ENCODE measurements at places on chromosomes 7 and 10. TPM values are rescaled to one million over a fixed set of nuclear protein-coding genes. Genes with fewer than 3 reads are reported as not detected.
A peak's percentile ranks its signal among the peaks of the same experiment; 100 is the strongest.

GRCh38 chr10:31460242-31460641, 141.2 kb downstream of the ZEB1 start:
- no peak overlapping the region for H3K4me3 ChIP-seq
- no peak overlapping the region for H3K27ac ChIP-seq

- H3K4me1 ChIP-seq: no peaks in the 10 kb centered on the region
- no peak overlapping the region for H3K4me3 ChIP-seq
- no peak for DNase-seq
- H3K27me3 ChIP-seq: no peaks in the 10 kb centered on the region
- no peak overlapping the region for H3K27ac ChIP-seq
Observed at GRCh38 chr7:67518580-67518979, 521.9 kb downstream of the TYW1 start.

- H3K27me3 ChIP-seq: no peaks in the 10 kb centered on the region
- no peak for DNase-seq
- no peak overlapping the region for H3K27ac ChIP-seq
- H3K36me3 ChIP-seq: no peaks in the 10 kb centered on the region
Observed at GRCh38 chr7:113267271-113267670, 148.9 kb upstream of the SMIM30 start.

- no peaks in the 10 kb centered on the region for H3K4me1 ChIP-seq
- peaks cover 46% of the 10 kb centered on the region for H3K27me3 ChIP-seq
- H3K4me3 ChIP-seq: peak overlapping the region; percentile 81
- H3K36me3 ChIP-seq: no peaks in the 10 kb centered on the region
- peak; percentile 66 for DNase-seq
- peak overlapping the region; percentile 82 for H3K27ac ChIP-seq
Observed at GRCh38 chr10:134247-135131, 766 bp upstream of the ZMYND11 start.

DNA sequence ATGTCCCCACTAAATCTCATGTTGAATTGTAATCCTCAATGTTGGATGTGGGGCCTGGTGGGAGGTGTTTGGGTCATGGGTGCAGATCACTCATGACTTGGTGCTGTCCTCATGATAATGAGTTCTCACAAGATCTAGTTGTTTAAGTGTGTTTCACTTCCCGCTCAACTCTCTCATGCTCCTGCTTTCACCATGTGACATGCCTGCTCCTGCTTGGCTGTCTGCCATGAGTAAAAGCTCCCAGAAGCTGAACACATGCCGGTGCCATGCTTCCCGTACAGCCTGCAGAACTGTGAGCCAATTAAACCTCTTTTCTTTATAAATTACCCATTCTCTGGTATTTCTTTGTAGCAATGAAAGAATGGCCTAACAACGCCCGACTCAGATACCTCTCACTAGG, 6.2 kb upstream of the PSTK start:
- H3K27me3 ChIP-seq: no peaks in the 10 kb centered on the region
- H3K4me3 ChIP-seq: no peak overlapping the region
- no peak overlapping the region for H3K27ac ChIP-seq

GRCh38 chr7:74083928-74084721, 521 bp downstream of the LIMK1 start:
- H3K4me1 ChIP-seq: peaks cover 10% of the 10 kb centered on the region
- H3K4me3 ChIP-seq: peak overlapping the region; percentile 84

DNA sequence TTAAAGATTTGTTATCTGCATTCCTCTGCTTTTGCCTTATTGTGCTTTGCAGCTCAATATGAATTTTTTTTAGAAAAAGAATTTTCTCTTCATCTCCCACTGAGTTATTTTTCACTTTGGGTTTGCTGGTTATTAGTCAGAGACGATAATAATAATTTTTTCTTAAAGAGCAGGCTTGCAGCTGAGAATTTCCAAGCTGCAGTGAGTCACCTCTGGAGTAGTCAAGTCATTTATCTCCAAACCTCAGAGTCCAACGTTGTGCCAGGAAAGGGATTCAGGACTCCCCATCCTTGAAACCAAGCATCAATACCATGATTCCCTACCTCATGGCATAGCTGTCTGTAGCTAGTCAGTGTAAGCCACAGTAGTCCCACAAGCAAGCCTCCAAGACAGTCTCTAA, 15.2 kb upstream of the EGR2 start:
- no peaks in the 10 kb centered on the region for H3K27me3 ChIP-seq
- H3K4me1 ChIP-seq: no peaks in the 10 kb centered on the region
- H3K36me3 ChIP-seq: no peaks in the 10 kb centered on the region
- no peak for DNase-seq

- H3K4me1 ChIP-seq: no peaks in the 10 kb centered on the region
- no peaks in the 10 kb centered on the region for H3K36me3 ChIP-seq
- no peaks in the 10 kb centered on the region for H3K27me3 ChIP-seq
- DNase-seq: peak; percentile 60
- H3K4me3 ChIP-seq: no peak within 1 kb of the TSS
Observed at GRCh38 chr10:13234172-13234571, at the start of gene UCMA. UCMA (minus strand) TSS chr10:13234374; CDS start chr10:13234258, 116 bp downstream.

Gene COL1A2
- 42.2 TPM for total RNA-seq

DNA sequence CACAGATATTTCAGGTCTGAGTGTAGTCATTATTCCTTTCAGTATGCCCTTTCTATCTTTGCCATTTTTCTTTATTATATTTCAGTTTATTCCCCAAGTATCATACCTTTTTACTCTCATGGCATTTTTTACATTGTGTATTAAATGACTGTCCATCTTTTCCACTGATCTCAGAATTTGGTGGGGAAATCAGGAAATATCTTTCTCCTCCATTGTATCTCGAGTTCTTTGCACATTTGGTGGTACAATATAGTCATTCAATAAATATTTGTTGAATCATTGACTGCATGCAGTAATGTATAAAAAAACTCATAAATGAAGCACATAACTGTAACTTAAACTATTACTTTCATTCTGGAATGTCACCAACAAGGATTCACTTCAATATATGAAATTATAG, 354.7 kb downstream of the HGF start:
- H3K4me1 ChIP-seq: no peaks in the 10 kb centered on the region
- H3K36me3 ChIP-seq: no peaks in the 10 kb centered on the region
- no peak overlapping the region for H3K27ac ChIP-seq
- no peak overlapping the region for H3K4me3 ChIP-seq
- DNase-seq: no peak

GRCh38 chr7:74441801-74442200, 11.9 kb upstream of the GTF2IRD1 start:
- no peaks in the 10 kb centered on the region for H3K4me1 ChIP-seq
- no peaks in the 10 kb centered on the region for H3K27me3 ChIP-seq
- DNase-seq: no peak

GRCh38 chr7:925601-926000, 28.9 kb downstream of the ADAP1 start:
- H3K27me3 ChIP-seq: no peaks in the 10 kb centered on the region
- H3K4me3 ChIP-seq: no peak overlapping the region
- no peak overlapping the region for H3K27ac ChIP-seq
- no peaks in the 10 kb centered on the region for H3K36me3 ChIP-seq
- peaks cover 2% of the 10 kb centered on the region for H3K4me1 ChIP-seq
- no peak for DNase-seq

DNA sequence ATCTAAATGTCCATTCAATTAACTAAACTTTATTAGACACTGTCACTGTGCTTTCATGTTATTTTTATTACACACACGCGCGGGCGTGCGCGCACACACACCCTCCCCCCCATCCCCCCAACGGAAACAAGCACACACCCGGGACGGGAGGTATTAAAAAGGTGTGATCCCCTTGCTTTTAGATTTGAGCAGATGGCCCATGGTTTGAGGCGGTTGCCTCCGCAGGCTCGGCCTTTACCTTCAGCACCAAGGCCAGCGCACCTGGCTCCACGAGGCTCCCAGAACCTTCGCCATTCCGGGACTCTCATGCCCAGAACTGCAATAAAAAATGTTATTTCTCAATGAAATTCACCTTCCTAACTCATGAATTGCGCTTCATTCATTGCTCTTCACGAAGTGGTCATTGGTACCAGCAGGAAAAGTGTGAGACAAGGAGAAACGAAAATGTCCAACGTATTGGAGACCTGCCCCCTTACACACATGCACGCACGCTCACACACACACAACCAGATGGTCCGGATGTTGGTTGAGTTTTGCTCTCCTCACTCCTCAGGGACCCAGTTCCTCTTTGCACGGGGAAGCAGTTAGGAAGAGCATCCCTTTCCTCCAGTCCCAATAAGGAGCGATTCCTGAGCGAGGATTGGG, 20.8 kb upstream of the PTF1A start:
- no peaks in the 10 kb centered on the region for H3K36me3 ChIP-seq
- DNase-seq: peak; percentile 91
- H3K27me3 ChIP-seq: peaks cover 100% of the 10 kb centered on the region
- H3K27ac ChIP-seq: no peak overlapping the region
- H3K4me1 ChIP-seq: no peaks in the 10 kb centered on the region

GRCh38 chr7:159034394-159034793, 110.3 kb downstream of the VIPR2 start:
- no peaks in the 10 kb centered on the region for H3K36me3 ChIP-seq
- no peaks in the 10 kb centered on the region for H3K4me1 ChIP-seq
- DNase-seq: no peak
- no peak overlapping the region for H3K27ac ChIP-seq
- H3K27me3 ChIP-seq: no peaks in the 10 kb centered on the region

DNA sequence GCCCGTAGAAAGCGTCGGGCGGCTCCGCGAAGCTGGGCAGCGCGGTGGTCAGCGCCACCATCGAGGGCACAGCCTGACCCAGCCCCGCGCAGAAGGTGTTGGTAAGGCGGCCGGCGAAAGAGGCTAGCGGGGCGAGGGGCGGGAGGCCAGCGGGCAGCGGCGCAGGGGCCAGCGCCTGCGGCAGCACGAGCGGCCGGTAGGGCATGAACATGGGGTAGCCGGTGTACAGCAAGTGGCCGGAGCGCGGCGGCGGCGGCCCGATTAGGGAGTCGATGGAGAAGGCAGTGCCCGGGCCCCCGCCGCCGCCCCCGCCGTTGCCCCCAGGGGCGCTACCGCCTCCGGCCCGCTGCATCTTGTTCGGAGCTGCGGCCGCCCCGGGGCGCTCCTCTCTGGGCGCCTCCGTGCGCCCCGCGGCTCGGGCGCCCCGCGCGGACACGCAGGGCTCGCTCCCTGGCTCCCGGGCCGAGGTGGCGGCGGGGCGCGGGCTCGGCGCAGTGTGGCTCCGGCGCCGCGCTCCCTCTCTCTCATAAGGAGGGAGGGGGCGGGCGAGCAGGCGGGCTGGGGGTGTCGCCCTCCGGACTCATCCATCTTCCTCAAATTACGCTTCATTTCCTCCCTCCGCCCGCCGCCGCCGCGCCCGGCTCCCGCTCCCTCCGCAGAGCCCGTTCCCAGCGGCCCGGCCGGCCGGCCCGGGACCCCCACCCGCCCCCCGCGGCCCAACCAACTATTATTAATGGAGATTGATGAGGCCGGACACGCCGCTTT, at the start of gene GBX1:
GBX1 (minus strand) TSS at position 498 of the 765 bp plus-strand sequence; CDS start at position 352, 146 bp downstream.
- no peaks in the 10 kb centered on the region for H3K4me1 ChIP-seq
- no peaks in the 10 kb centered on the region for H3K36me3 ChIP-seq
- H3K27me3 ChIP-seq: peaks cover 85% of the 10 kb centered on the region
- H3K27ac ChIP-seq: no peak within 1 kb of the TSS

Data from endodermal cell (in vitro differentiated cells).